Mesothelial cell of epicardium (in vitro differentiated cells): ENCODE measurements at places on chromosomes 6 and 20. TPM values are rescaled to one million over a fixed set of nuclear protein-coding genes. Genes with fewer than 3 reads are reported as not detected.

Gene LY86
- total RNA-seq = not detected in 3 replicates

DNA sequence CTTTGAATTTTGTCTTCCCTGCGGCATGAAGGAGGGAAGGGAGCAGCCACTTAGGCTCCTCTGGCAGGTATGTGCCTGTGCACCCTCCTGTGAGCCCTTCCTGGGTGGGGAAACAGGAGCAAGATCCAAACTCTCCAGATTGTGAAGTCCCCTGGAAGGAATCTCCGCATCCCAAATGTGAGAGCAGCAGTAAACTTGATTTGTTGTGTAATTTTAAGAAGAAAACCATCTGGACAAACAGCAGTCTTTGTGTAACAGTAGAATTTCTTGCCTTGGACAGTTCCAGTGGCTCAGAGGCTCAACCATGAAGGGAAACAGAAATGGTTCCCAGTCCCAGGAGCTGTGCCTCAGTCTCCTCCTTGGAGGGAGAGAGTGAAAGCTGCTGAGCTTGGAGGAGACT is 39.7 kb downstream of the CDH26 start:
- DNase-seq = no peak

DNA sequence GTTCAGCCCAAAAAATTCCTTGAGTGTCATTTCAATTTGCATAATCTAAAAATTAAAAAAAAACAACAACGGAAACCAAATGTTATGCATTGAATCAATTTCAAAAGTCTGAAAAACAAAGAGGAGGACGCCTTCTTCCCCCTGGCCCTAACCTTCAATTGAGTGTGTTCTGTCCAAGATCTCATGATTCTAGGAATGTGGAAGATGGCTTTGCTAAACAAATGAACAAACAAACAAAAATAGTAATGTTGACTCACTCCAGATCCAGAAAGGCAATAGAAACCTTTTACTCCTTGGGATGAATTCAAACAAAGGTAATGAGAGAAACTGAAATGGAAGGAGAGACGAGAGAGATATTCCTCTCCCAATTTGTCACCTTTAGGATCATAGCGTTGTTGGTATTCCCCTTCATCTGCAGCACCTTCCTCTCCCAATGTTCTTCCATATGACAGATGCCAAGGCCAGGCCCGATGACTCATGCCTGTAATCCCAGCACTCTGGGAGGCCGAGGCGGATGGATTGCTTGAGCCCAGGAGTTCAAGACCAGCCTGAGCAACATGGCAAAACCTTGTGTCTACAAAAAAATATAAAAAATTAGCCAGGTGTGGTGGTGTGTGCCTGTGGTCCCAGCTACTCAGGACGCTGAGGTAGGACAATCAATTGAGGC is 109.2 kb upstream of the ADGRF1 start:
- no peak for DNase-seq

- no peak for DNase-seq
Observed at GRCh38 chr6:132736239-132736638, 21.5 kb downstream of the VNN2 start.

- DNase-seq = peak; percentile 44
Observed at GRCh38 chr6:155154158-155154830, 109.5 kb upstream of the CLDN20 start.

Gene OPRL1
- 2.2 to 2.6 TPM (median 2.5 TPM) in 3 replicates for total RNA-seq

Gene XKR7
- 0.25 to 0.32 TPM (median 0.29 TPM) in 3 replicates for total RNA-seq

GRCh38 chr20:560680-561079 is 17.1 kb upstream of the CSNK2A1 start:
- no peak for DNase-seq

DNA sequence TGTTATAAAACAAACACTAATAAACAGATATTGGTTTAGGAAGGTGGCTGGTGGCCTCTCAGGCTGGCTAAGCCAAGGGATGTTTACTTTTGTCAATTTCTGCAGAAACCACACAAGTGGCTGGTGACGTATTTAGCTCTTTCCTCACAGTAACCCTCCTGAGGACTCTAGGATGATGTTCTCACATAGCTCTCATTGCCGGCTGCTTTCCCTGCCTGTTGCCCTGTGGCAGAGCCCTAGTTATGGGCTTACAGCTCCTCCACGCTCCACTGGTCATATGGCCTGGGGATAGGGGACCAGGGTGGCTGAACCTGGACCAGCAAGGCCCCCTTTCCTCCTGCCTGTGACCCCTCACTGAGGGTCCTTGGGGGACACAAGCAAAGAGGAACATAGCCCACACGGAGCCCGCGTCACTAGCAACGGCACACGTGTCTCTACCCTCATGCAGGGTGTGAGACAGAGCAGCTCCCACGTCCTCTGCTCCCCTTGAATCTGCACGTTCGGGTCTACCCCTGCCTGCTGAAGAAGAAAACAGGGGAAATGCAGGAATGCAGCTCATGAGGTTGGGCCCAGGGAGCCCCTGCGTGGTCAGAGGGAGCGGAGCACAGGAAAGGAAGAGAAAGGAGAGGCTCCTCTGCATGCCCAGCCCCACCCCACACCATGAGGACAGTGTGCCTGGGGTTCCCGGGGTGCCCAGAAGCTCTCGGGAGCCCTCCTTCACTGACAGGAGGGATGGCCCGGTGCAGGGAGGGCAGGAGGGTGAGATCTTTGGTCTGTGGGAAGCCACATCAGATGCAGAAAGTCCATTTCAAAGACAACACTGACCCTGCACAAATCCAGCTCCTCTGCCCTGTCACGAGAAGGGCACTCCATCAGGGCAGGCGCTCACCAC is 13.9 kb downstream of the RAMACL start:
- no peak for DNase-seq

Gene CPXM1
- total RNA-seq = 152 to 160 TPM (median 155 TPM) in 3 replicates

DNA sequence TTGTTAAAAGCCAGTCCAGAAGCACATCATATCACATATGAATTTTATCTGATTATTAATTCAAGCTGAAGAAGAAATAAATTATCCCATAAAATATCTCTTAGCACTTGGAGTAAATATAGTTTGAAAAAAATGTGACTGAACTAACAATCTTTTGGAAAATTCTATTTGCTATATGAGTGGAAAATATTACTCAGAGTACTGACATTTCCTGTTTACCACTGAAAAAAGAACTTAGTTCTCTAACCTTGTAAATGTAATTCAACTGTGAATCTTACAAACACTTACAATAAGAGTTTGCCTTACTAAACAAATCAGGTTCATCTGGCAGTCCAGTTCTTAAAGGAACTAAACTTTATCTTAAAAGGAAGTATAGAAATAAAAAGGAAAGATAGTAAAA is 44.2 kb downstream of the MOXD1 start:
- no peak for DNase-seq

- DNase-seq = no peak
Observed at GRCh38 chr6:41161851-41162552, 914 bp downstream of the TREM2 start.

DNA sequence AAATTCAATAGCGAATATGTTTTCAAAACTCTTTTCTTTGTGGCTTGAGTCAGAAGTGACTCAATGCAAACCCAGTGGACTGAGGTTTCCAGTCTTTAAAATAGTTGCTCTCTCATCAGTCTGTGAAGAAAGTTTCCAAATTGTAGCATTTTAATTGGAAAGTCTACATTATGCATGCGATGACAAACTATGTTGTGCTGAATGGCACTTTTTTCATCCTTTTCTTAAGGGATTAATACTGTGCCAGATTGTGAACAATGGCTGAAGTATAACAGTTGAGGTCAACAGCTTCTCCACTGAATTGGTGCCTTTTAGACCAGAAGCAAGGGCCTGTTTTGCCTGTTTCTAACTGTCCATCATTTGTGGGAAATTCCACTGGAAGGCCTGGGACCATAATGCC is 377.1 kb downstream of the BTBD9 start:
- no peak for DNase-seq

- DNase-seq = no peak
Observed at GRCh38 chr20:62064770-62065673, 659 bp downstream of the TAF4 start.

Gene FOXA2
- total RNA-seq = not detected in 3 replicates

GRCh38 chr6:30067460-30068139 is 602 bp downstream of the PPP1R11 start:
- no peak for DNase-seq
